Testis (tissue), 5 donors: ENCODE measurements at places on chromosomes 1 and 21.
A peak's percentile ranks its signal among the peaks of the same experiment; 100 is the strongest.

GRCh38 chr1:92973203-92973897 is 12.1 kb upstream of the DIPK1A start:
- DNase-seq: no peak

- no peak for DNase-seq
Measured at GRCh38 chr1:1259951-1260600, 13.6 kb upstream of the C1QTNF12 start.

DNA sequence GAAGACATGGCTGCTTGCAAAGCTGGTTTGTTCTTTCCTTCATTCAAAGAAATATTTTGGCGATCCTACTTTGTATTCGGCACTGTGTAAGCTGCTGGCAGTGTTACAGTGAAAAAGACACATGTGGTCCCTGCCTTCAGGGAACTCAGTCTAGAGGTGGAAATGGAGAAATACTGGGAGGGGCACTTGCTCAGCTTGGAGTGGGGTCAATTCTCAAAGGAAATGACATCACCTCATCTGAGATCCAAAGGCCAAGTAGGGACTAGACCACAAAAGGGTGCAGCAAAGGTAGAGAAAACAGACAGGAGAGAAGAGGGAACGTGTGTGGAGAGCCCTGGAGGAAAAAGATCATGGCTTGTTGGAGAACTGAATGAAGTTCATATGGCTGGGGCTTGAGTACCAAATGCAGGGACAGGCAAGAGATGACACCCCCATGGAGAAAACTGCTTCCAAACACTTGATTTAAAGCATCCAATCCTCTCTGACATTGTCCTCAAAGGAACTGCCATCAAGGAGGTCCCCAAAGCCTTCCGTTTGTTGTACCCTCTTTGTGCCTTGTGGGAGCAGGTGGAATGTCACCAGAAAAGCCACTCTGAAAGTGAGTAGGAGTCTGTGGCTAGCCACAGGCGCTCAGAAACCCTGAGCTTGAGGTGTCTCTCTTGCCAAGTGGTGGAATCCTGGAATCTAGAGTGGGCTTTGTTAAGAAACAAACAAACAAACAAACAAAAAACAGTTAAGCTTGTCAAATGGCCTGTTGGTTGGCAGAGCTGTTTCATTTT is 48.3 kb upstream of the TDRD10 start:
- DNase-seq: no peak

DNA sequence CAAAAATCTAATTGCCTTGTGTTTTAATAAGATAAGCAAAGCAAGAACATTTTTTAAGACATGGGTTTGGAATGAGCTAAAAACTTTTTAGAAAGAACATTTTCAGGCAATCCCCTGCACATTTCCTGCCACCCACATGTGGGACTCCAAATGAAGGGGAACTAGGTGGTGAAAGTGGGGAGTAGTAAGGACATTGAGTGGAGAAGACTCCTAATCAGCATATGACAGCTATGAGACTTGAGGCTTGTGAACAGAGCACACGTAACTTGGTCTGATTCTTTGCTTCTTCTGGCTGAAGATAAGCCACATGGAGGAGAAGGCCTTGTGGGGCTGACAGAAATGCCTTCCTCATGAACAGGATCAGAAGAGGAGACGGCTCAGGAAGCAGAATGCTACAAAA is 50.3 kb downstream of the FCER1A start:
- no peak for DNase-seq

DNA sequence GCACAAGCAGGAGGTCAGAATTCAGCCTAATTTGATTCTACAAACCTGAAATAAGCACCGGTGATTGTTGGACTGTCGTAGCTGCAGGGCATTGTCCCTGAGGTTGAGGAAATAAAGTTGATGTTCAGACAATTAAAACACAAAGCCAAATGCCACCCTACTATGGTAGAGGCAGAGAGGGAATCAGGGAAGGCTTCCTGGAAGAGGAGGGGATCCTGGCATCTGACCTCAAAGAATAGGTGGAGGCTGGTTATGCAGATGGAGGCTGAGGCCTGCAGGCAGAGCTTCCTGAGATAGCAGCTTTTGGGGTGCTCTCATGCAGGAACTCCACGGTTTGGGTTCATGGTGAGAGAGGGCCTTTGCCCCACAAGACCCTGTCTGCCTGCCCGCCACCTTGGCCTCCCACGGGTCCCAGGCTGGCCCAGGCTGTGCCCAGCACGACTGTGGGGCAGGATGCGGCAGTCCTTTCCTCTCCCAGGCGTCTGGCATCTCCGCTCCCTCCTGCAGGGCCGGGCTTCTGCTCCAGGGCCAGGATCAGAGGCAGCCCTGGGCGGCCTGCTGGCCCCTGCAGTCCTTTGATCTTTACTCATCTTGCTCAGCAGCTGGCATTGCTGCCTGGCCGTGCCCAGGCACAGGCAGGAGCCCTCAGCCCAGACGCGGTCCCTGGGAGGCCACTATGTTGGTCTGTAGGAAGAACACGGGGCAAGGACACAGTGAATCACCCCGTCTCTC is 134.1 kb upstream of the VAMP3 start:
- no peak for DNase-seq

DNA sequence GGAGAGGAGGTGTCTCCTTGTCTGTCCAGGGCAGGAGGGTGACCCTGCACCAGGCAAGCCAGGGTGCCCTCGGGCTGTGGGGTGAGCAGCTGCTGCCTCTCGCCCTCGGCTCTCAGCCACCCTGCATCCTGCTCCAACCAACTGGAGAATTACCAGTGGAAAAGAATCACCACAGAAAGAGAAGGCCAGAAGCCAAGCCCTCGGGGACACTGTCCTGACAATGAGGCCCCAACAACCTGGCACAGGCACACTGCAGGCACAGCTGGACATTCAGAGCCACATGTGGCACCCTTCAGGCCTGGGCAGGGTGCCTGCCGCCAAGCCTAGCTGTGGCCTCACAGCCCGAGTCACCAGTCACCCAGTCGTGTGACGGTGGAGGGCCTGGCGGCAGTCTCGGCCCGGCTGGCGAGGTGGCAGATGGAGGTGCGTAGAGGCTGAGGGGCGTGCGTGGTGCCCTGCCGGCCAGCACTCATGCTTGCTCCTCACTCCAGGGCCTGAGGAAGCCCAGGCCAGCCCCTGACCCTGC is 12.0 kb downstream of the MEGF6 start:
- no peak for DNase-seq

DNA sequence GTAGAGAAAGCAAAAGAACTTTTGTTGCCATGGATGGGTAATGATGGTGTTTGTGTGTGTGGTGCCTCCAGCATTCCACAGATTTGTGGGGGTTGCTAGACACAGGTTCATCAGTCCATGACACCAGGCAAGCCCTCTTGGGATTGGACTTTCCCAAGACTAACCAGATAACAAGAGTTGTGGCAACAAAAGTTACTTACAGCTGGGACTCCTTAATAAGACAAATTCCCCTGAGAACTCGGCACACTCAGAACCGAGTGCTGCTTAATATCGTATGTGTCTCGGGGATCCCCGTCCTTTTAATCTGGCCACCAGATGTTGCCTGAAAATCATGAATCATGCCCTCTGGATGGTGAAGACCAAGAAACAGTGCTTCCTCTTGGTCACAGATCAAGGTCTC is 193.3 kb downstream of the AJAP1 start:
- no peak for DNase-seq

DNA sequence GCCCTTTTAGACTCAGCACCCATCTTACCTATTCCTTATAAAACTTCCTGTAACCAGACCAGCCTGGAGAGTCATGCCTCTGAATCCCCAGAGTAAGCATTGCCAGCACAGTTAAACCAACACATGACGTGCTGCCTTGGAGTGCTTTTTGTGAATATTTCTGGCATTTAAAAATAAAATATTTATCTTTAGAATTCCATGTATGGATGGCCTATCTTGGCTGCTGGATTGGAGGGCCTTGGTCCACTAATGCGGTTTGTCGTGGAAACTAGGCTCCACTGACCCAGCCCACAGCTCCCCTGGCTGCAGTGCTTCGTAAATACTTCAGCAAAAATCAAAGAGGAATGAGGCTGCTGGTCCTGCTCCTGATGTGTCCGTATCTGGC is 17.5 kb downstream of the MTARC1 start:
- no peak for DNase-seq

DNA sequence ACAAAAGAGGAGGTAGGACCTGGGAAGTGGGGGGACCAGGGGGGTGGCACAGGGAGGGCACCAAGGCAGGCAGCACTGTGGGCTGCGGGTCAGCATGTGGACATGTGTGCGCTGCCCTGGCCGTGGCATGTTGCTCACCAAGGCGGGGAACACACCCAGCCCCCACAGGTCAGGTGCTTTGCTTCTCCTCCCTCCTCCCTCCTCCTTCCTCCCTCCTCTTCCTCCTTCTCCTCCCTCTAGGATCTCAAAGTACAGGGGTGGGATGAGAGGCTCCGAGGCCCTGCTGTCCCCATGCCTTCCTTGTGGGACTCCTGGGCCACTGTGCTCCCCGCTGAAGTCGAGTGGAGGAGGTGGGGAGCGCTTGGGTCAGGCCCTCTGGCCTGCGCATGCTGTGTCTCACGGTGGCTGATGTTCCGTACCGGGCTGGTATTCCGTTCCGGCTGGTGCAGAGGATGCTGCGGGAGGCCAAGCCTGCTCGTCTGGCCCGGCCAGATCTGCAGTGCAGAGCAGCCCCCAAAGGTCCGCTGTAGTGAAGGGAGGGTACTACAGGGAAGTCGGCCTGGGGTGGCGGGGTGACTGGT is 26.6 kb downstream of the SPSB1 start:
- DNase-seq: no peak

GRCh38 chr1:23779826-23780371 is 1.7 kb downstream of the PITHD1 start:
- DNase-seq: no peak

DNA sequence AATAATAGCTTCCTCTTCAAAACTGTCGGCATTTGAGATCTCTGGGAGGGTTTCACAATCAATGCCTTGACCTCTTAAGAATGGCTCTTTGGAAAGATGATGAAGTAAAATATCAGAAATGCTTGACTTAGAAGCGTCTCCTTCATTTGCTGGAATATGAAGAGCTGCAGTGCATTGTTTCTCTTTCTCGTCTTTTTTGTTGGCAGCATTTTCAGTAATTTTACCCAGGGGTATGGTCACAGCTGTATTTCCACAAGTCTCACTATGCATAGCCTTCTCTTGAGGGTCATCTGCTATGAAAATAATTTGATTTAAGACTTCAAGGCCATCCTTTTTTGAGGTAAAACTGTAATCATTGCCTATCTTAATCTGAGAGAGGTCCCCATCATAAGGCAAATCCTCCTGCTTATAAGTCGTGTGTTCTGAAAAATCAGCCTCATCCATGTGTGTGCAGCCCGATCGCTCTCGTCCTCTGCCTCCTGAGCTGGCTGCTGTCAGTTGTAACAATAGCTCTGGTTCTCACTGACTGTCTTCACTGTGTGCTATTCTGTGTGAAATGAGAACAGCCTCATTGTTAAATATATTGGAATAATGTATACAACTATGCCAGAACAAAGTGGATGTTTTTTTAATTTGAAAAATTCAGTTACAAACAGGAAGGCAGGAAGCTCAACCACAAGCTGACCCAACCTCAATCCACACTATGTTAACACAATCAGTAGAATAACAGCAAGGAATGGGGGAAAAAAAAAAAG is 4.5 kb downstream of the AKNAD1 start:
- peak; percentile 26 for DNase-seq

DNA sequence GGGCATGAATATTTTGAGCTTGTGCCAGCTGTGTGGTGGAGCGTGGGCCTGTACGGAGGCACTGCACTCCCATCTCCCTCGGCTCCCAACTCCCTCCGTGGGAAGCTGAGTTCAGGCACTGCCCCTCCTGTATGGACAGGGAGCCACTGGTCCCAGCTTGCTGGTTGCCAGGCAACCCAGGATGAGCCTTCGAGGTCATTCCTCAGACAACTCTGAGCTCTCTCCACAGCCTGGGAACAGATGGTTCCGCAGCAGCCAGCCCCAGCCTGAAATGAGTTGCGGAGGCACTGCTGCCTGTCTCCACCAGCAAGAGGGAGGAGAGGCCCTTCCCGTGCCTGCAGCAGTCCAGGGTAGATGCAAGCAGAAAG is 58.4 kb upstream of the TENT5B start:
- DNase-seq: peak; percentile 72

DNA sequence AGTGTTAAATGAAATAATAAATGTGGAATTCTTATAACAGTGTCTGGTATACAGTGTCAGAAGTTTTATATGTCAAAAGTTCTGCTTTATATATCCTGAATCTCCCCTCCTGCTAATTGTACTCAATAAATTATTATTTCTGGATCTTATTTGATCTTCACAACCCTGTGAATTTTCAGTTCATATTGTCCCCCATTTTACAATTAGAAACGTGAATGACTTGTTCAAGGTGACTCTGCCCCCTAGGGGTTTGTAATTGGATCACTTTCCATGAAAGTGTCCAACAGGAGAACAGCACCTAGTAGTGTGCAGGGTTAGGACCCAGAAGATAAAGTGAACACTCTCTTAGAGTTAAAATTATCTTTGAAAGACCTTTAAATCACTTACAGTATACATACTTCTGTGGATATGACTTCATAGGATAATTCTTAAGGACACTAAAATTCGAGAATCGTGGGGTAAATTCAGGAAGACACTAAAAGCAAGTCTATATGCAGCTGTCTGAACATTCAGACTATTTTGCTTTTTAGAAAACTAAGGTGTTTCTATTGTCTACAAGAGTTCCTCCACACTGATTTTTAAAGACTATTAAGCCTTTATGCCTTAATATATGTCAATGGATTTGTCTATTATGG is 4.5 kb upstream of the DDR2 start:
- no peak for DNase-seq

DNA sequence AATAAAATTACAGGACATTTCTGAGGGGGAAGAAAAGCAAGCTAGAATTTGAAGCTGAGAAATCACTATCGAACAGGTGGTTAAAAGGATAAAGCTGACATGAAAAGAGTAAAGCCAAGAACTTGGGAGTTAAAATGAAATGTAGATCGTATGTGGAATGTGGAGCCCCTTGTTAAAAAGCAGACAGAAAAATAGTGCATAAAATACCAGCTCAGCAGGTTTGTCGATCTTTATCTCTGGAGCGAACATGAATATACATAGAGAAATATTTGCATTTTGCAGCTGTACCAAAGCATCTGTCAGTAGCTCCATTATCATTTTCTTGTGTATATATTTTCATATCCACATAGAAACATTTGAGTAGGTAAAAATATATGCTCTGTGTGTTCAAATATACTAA is 73.6 kb upstream of the CDC42BPA start:
- DNase-seq: no peak

GRCh38 chr1:10793129-10793651 is 3.3 kb downstream of the CASZ1 start:
- no peak for DNase-seq
